ENCODE measurements at places on chromosomes 2 and 18. TPM values are rescaled to one million over a fixed set of nuclear protein-coding genes. Genes with fewer than 3 reads are reported as not detected.

ALLC gene
- 0.26 TPM for total RNA-seq

GRCh38 chr18:7234091-7234490 lies 3.2 kb downstream of the LRRC30 start:
- no peak for DNase-seq

GRCh38 chr2:83221258-83221657 lies 1237.8 kb downstream of the SUCLG1 start:
- no peak for DNase-seq

GRCh38 chr2:153595939-153596338 lies 117.4 kb upstream of the RPRM start:
- DNase-seq, result no peak

DNA sequence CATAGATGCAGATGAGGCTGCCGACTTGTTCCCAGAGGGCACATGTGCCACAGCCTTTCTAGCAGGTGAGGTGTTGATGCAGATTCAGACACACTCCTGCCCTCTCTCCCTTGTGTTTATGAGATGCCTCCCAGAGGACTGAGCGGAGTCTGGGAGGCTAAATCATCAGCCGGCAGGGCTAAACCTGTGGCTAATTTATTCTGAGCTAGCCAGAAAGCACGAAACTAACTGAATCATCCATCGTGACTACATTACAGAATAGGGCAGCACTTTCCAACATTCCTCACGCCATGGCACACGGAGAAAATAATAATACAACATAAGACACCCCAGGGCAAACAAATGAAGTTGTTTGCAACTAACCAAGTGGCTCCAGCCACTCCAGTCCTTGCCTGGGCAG lies 101.7 kb upstream of the FZD7 start:
- no peak for DNase-seq
